ENCODE measurements at places on chromosomes 1 and 21.

DNA sequence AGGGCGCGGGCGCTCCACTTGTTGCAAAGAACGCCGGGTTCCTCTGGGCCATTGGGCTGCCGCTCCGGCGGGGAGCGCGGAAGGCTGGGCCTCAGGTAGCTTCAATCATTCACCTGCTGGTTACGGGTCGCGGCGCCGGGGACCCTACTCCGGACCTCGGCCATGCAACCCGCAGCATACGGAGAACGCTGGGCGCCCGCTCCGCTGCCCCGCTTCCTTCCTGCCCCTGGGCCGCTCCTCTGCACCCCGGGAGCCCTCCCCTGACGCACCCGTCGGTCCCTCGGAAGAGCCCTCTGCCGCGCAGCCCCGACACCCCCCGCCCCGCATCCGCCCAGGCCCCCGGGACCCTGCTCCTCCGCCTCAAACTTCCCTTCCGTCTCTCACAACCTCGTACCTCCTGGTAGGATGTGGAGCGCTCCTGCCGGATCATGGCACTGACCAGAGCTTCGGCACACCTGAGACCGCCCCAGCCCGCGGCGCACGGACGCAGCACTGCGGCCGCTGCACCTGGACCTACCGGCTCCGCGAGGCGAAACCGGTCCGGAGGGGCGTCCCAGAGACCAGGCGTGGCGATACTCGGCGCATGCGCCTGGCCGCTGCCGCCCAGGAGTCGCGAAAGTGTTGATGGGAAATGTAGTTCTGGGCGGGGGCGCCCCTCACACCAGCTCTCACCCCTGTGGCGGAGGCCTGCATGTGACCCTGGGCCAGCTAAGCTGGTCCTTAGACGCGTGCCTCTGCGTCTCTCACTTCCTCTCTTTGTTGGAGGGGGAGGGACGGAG is at the start of gene PACC1:
TSS of gene PACC1 (minus strand) at position 559 of the 779 bp plus-strand sequence. CDS start at position 430, 129 bp downstream.
- peak; percentile 92 for DNase-seq

GRCh38 chr21:32474179-32475059 is 61.9 kb downstream of the EVA1C start:
- DNase-seq: no peak

DNA sequence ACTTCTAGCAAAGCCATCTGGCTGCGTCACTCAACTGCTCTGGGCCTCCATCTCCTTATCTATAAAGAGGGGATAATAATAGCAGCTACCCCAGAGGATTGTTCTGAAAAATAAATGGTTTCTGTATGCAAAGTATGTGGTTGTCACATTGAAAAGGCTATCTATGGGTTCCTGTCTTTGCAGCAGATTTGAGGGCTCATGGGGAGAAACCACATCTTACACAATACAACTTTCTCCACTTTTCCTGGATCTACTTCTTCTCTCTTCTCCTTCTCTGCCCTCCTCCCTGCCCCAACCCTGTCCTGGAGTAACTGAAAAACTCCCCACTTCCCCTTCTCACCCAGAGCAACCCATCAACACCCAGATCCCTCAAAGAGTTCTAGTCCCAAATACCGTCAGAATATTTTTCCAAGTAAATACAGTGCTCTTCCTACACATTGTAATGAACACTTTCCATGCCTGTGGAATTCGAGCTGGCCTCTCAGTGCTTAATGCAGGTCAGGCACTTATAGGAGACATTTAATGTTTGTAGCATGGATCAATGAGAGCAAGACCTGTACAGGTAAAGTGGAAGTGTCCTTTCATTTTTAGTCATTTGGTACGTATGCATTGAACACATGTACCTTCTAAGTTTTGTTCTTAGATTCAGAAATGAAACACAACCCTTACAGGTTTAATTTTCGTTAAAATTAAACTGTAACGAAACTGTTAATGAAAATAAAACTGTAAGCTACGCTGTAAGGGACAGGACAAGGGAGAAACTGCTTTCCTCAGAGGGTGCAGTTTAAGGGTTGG is 131.9 kb downstream of the AK5 start:
- no peak for DNase-seq

- DNase-seq: no peak
These were observed 12.1 kb upstream of the GBP6 start for GRCh38 chr1:89351597-89352311.

- DNase-seq: no peak
These were observed 9.3 kb upstream of the ITGB2 start for GRCh38 chr21:44929799-44930542.

DNA sequence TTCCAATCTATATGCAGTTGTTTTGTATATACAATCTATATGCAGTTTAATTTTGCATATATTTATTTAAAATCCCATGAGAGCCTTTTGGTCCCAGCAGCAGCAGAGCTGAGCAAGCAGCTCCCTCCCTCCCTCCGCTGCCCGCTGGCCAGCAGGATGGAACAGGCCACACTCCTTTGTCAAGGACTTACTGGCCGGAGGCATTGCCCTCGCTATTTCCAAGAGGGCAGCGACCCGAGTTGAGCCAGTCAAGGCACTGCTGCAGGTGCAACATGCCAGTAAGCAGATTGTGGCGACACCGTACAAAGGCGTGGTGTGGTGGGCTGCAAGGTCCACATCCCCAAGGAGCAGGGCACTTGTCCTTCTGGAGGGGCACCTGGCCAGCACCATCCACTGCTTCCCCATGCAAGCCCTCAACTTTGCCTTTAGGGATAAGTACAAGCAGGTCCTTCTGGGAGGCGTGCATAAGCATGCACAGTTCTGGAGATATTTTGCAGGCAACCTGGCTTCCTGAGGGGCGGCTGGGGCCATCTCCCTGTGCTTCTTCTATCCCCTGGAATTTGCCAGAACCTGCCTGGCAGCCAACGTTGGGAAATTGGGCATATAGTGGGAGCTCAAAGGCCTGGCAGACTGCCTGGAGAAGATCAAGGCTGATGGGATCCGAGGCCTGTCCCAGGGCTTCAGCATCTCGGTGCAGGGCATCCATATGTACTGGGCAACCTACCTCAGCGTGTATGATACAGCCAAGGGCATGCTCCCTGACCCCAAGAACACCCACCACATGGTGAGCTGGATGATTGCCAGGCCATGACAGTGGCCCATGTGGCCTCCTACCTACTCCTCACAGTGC is 92.2 kb downstream of the OSBPL9 start:
- no peak for DNase-seq

GRCh38 chr1:178725466-178726086 is 532 bp downstream of the RALGPS2 start:
- no peak for DNase-seq

DNA sequence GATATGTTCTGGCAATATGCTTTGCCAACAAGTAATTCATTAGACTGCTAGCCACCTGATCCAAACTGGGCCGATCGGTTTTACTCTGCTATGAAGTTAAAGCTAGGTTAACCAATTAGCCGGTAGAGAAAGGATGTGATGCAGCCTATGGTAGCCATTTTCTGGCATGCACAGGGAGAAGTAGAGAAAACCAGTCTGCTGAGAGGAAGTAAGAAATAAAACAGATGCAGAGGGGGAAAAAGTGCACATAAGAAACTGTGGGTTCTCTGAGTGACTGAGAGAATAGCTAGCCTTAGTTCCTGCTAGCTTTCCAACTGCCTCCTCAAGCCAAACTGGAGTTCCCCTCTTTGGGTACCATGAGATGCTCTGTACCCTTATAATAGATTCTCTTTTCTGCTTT is 52.8 kb downstream of the ARID4B start:
- no peak for DNase-seq

GRCh38 chr1:204377800-204378668 is 18.3 kb upstream of the PLEKHA6 start:
- DNase-seq: peak; percentile 44

GRCh38 chr1:3775490-3776230 is 3.1 kb downstream of the SMIM1 start:
- peak; percentile 68 for DNase-seq

DNA sequence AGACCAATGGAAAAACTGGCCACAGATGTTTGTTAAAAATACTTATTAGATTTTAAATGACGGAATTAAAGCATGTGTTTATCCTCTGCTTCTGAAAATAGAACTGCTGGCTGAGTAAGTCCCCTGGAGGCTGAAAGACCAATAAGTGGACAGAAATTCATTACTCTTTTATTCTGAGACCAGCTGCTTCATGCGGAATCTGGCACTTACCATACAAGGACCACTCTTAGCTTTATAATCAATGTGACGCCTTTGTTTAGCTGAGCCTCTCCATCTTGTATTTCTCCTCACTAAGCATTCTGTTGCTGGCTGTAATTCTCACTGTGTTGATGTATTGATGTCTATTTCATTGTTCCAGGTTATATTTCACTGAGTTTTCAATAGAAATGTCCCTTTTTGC is 6.3 kb upstream of the EXO1 start:
- DNase-seq: peak; percentile 75

DNA sequence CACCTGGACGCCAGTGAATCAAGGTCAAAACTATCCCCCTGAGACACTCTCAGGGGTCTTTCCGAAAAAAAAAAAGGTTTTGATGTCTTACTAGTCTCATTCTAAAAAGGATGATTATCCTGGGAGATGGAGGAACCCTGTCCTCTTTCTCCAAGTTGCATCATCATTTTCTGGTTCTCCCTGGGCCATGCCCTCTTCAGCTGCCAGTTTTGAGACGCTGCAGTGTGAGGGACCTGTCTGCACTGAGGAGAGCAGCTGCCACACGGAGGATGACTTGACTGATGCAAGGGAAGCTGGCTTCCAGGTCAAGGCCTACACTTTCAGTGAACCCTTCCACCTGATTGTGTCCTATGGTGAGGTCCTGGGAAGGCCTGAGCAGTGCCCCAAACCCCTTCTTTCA is 3.5 kb downstream of the FCRLA start:
- no peak for DNase-seq

GRCh38 chr1:246793356-246793896 is 69.2 kb downstream of the SCCPDH start:
- DNase-seq: no peak

DNA sequence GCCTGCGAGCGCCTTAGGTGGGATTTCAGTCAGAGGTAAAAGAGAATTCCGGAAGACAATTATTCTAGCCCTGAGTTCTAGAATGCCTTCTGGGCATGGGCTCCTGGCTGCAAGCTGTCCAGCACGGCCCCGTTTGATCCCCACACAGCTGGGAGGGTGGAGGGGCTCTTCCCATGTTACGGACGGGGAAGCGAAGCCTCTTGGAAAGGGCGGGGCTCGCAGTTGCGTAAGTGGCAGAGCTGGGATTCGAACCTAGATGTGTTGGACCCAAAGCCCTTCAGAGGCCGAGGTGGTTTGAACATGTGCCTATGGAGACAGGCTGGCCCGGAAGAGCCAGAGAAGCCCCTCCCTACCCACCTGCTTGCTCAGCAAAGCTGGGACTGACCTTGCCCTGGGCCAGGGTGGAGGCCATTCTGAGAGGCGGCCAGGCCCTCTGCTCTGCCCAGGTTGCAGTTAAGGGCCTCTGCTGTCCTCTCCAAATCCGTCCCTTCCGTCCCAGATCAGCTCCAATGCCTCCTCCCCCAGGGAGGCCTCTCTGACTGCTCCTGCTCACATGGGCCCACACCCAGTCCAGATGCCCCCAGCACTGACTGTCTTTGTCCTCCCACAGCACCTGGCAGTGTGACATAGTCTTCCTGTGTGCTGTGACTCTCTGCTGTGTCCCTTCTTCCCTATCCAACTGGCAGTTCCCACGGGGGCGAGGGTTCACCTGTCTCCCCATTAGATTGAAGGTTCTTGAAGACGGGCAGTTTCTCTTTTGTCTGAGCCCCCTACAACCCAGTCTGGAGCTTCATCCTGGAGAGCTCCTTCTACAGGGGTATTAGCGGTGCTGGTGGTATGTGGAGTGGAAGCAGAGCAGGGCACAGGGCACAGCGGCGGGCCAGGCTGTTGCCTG is 1.2 kb upstream of the HSPB7 start:
- DNase-seq: no peak

- DNase-seq: peak; percentile 60
These were observed 33.5 kb downstream of the KCNC4 start for GRCh38 chr1:110243574-110243973.

DNA sequence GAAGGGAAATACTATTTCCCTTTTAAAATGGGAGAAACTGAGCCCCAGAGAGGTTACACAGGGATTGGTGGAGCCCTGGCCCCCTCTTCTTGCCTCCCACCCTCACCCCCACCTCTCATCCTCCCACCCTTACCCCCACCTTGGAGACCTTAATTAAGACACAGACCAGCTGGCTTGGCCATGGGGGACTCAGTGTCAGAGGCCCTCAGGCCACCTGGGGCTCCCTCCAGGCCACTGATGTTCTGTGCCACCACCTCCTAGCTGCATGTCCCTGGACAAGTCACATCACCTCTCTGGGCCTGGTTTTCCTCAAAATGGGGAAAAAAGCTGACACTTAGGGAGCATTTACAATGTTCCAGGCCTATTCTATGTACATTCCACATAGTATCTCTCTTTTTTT is 51.5 kb downstream of the SDC3 start:
- DNase-seq: no peak

DNA sequence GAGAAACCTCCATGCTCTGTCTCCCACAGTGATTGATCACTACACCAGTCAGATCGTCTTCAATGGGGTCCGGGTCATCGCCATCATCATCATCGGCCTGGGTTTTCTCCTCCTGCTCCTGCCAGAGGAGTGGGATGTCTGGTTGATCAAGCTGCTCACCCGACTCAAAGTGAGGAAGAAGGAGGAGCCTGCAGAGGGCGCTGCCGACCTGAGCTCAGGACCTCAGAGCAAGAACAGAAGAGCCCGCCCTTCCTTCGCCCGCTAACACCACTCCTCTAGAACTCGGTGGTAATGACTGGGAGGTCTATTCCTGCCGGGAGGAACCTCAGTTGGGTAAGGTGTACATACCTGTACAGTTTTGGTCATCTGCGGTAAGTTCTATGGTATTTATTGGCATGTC is 50.3 kb upstream of the COA6 start:
- no peak for DNase-seq

DNA sequence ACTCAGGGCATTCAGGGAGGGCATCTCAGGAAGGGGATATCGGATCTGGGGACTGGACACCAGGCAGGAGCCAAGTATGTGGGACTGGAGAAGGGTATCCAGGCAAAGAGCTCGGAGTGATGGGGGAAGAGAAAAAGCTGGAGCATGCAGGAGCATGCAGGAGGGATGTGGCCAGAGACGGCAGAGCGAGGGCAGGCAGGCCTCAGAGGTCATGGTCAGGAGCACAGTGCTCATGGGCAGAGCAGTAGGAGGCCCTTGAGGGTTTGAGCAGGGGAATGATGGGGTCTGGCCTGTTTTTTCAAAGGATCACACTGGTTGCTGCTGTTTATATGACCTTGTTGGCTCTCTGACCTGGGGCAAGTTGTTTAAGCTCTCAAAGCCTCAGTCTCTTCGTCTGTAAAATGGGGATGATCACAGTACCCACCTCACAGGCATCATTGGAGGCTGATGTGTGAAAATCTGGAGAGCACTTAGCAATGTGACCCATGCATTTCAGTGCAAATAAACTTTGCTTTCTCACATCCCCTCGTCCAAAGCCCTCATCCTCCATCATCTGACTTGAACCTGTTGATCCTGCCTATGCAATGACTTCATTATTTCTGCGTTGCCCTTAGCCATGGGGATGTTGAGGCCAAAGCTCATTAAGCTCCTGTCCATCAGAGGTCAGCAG is 273.1 kb downstream of the MATN1 start:
- no peak for DNase-seq

- DNase-seq: no peak
These were observed 26.2 kb upstream of the PADI4 start for GRCh38 chr1:17281775-17282181.

DNA sequence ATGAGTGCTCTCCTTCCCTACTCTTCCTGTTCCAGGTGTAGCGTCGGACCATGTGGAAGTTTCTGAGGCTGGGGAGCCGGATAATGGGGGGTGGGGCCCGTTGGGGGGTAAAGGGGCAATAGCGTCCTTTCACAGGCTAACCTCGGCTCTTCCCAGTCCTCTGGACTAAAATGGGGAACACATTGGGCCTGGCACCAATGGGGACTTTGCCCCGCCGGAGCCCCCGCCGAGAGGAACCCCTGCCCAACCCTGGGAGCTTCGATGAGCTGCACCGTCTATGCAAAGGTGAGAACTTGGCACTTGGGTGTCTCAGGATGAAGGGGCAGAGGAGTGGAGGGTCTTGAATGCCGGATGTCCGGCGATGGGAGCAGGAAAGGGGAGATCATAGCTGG is 456 bp downstream of the TOMM40L start:
- DNase-seq: no peak

Measured in DMS153 (cell line).